ENCODE measurements at places on chromosomes 11 and 22. TPM values are rescaled to one million over a fixed set of nuclear protein-coding genes. Genes with fewer than 3 reads are reported as not detected.

GRCh38 chr11:34525888-34526657, 12.5 kb upstream of the ELF5 start:
- no peak for DNase-seq

DNA sequence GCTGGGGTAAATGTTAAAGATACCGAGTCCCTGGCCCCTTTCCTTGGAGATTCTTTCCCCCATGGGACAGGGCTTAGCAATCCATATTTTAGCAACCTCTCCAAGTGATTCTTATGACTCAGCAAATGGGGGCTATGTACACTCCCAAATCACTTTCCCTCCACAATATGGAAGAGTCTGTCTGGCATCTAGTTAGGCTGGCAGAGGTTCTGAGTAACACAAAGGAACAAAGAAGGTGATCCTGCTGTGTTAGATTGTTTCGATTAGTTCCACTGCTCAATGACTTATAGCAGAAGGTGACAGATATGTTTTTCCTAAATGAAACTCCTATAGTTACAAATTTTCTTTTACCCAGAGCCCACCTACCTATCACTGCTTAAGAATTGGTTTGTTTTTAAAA, 154.0 kb upstream of the SYT13 start:
- no peak for DNase-seq

Gene TRPC6
- 10.7 TPM for total RNA-seq

DNA sequence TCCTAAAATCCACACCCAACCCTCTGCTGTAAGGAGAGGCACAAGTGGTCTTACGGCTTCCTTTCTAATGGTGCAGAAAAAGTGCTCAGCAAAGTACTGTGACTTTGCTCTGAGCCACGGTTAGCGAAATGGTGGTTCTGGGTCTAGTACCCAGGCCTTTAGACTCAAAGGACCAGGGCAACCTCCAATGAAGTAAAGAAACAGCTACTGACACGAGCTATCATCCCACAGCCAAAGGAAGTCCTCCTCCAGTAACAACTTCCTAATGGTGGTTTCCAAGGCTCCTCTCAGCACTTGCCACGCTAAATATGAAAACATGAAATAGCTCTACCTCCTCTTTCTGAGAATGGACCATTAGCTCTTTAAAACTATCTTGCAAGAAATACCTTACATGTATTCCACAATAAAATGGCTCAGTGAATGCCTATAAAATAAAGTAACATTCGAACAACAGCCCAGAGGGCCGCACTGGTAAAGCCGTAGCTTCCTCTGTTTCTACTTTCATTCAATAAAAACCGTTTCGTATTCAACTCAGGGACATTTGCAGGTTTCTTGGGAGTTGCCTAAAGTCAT, 122.4 kb downstream of the ETS1 start:
- no peak for DNase-seq

DNA sequence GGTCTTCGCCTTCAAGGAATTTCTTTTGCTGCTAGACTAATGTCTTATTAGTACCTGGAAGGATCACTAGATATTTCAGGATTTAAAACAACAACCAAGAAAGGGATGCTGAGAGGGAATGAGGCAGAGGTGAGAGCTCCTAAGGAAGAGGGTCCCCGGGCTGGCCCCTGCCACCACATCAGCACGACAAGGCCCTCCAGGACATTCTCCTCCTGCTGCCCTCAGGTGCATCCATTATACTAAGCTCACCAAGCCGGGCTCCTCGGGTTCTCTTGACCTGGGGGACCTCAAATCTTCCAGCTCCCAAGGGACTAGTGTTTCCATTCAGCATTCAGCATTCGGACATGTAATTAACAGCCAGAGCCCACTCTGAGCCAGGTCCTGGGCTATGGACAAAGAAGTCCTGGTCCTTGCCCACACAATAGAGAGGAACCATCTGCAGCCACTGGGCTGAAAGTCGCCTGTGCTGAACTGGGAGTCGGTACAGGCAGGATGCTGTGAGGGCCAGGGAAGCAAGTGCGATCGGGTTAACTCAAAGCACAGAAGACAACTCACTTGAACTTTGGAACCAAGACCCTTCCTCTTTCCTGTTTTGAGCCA, 29.4 kb upstream of the OAF start:
- DNase-seq = no peak

Gene PIM3
- total RNA-seq = 132 TPM

GRCh38 chr11:134071306-134071705, 2.4 kb downstream of the JAM3 start:
- no peak for DNase-seq

DNA sequence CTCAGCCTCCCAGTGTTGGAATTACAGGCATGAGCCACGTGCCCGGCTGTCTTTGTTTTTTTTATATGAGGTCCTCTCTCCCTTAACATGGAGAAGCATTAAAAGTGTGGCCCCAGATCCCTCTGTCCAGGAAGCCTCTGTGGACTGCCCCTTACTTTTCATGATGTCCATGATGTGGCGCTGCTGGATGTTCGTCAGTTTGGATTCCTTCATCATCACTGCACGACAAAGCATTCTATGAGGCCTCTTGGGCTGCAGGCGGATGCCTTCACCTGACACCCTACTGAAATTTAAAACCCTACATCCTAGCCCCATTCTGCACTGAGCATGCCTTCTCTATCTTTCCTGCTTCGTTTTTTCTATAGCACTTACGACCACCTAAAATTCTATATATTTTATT, 2.1 kb downstream of the C22orf23 start:
- peak; percentile 39 for DNase-seq

DNA sequence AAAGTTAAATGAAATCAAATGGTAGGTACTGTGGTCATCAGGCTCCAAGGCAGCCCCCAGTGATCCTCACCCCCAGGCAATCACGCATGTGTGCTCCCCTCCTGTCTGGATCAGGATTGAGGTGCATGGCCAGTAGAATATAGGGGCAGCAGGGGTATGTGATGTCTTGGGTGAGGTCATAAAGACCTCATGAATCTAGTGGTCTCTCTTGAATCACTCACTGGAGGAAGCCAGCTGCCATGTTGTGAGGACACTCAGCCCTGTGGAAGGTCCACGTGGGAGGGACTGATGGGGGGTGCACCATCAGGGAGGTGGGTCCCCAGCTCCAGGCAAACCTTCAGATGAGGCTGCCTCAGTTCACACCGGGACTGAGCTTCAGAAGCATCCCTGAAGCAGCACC, 6.8 kb upstream of the IL17REL start:
- DNase-seq = no peak

DNA sequence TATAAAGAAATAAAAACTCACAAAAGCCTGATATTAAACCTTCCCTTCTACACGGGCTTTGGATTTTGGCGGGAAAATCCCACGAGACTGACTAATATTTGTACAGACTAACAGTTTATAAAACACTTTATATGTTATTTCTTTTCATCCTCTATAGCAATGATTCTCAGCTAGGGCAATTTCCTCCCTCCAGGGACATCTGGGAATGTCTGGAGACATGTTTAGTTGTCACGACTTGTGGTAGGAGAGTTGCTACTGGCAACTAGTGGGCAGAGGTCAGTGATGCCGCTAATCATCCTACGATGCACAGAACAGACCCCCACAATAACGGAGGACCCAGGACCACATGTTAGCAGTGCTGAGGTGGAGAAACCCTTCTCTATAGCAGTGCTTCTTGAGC, 304.8 kb upstream of the PITPNB start:
- DNase-seq = peak; percentile 32

Gene RPS25
- 483 TPM for total RNA-seq

Gene SYT7
- total RNA-seq = 4.8 TPM

DNA sequence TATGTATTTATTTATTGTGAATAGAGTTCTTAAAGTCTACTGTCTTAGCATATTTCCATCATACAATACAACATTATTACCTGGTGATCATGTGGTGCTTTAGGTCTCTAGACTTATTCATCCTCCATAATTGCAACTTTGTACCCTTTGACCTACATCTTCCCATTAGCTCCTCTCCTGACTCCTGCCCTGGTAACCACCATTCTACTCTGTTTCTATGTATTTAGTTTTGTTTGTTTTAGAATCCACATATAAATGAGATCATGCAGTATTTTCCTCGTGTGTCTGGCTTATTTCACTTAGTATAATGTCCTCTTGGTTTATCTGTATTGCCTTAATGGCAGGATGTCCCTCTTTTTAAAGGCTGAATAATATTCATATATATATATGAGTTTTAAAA, 22.7 kb downstream of the NCAM1 start:
- DNase-seq = no peak

Gene FOLR3
- 6.5 TPM for total RNA-seq

GRCh38 chr11:959027-959426, 33.4 kb downstream of the AP2A2 start:
- no peak for DNase-seq

- no peak for DNase-seq
Observed at GRCh38 chr11:101010899-101011298, 118.7 kb downstream of the PGR start.

GRCh38 chr11:84103096-84103495, 816.9 kb upstream of the CCDC90B start:
- DNase-seq = no peak

DNA sequence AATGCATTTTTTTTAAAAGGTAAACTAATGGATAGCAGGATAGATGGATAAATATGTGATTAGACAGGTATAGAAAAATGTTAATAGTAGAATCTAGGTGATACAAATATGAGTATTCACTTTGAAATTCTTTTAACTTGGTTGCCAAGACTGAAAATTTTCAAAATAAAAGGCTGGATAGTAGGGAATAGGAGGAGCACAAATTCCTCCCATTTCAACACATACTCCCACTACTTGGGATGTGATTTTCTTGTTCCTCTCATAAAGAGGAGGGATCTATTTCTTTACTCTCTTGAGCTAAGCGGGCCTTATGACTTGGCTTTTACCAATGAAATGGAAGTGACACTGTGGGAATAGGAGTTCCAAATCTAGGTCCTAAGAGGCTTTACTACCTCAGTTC, 35.9 kb downstream of the PIK3C2A start:
- no peak for DNase-seq

DNA sequence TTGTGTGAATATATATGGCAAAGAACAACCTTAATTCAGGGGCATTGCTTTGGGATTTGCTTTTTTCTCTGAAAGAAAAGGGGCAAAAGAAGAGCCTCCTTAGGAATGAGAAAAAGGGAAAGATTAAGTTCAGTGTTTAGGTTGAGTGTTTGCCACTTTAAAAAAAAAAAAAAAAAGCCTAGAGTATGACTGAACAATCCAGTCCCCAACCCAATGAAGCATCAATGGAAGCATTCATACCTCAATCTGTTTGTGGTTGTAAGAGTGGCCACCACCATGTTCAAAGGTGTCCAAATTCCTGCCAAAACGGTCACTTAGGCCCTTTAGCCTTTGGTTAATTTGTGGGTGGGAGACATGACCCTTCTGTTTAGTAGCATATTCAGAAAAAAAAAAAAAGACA, 260.6 kb downstream of the SOX6 start:
- DNase-seq = no peak

Gene SLC22A6
- total RNA-seq = not detected

DNA sequence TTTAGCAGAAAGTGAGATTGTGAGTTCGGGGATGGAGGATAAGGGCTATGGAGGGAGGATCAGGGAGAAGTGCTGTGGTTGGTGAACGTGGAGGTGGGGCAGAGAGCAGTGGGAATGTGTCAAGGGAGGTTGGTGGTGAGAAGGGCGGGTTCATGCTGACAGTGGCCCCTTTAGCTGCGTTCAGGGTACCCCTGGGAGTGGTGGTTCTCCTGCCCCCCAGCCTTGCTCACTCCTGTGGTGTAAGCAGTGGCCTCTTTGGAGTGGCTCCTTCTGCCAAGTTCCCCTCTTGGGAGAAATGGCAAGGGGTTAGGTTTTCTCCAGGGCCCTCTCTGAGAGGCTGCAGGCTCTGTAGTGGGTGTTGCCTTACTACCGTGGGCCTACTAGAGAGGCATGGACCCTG, 16.1 kb upstream of the NECTIN1 start:
- no peak for DNase-seq

DNA sequence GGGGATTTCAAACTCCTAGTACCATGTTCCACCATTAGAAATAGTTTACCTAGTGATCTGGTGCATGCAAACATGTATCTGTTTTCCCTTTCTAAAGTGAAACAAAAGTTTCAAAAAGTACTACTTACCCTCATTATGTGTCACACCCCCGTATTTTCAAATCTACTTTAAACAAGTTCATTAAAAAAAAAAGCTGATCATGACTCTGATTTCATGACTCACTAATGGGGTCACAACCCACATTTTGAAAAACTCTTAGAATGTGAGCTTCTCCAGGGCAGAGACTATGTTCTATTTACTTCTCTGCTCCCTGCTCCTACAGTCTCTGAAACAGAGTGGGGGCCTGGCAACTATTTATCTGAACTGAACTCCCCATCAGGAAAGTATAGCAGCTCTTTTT, 18.2 kb downstream of the CHRM1 start:
- no peak for DNase-seq

DNA sequence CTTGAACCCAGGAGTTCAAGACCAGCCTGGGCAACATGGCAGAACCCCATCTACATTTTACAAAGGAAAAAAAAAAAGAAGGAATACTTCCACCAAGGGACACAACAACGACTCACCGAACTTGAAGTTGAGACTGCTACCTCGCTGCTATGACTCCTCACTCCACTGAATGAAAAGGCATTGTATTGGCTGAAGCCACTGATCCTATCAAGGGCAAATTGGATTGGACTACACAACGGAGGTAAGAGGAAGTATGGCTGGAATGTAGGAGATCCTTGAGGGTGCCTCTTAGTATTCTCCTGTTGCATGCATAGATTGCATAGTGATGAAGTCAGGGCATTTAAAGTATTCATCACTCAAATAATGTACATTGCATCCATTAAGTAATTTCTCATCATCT, 97.9 kb downstream of the CWF19L2 start:
- DNase-seq = no peak

DNA sequence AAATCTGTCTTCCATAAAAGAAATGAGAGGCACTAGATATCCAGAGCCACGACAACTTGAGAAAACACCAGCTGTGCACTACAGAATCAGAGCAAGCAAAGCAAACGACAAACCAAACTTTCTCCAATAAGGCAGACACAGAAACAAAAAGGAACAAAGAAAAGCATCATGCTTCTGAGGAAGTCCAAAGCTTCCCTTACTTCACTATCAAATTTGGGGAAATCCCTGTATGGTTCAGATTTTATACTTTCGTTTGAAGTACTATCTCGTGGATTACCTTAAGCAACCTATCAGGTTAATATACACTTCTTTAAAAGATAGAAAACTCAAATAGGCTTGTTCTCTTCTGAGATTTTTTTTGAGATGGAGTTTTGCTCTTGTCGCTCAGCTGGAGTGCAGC, 27.7 kb downstream of the ALG9 start:
- no peak for DNase-seq

GRCh38 chr11:115455613-115456012, 48.6 kb downstream of the CADM1 start:
- DNase-seq = no peak

- DNase-seq = peak; percentile 81
Observed at GRCh38 chr11:105862736-105863367, 159.2 kb downstream of the MSANTD4 start.

DNA sequence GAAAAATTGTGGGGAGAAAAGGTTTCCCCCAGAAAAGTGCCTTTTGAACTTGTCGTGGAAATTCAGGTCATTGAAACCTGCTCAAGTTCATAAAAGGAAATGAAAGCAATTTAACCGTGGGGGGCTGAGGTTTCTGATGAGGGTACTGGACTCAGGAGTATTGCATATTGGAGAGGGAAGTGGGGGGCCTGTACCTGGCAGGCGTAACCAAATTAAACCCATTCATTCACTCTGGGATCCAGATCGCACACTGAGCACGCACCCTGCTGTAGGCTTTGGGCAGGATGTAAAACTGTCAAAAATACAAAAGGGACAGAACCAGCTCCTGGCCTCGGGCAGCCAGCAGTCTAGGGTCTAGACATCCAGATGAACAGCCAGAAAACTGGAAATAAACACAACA, 1517.4 kb downstream of the BRD1 start:
- no peak for DNase-seq

Gene LYVE1
- total RNA-seq = 70.8 TPM

GRCh38 chr11:117520201-117520600, 192.5 kb downstream of the CEP164 start:
- DNase-seq = peak; percentile 42
